Left lung (tissue), 14 donors: ENCODE measurements at places on chromosomes 3 and 15. TPM values are rescaled to one million over a fixed set of nuclear protein-coding genes. Genes with fewer than 3 reads are reported as not detected.

GTF2A2 gene
- 104 TPM for total RNA-seq

- DNase-seq = no peak
Observed at GRCh38 chr3:6250167-6250566, 610.7 kb upstream of the GRM7 start.

SLC12A8 gene
- 17.1 TPM for total RNA-seq

- DNase-seq = no peak
Observed at GRCh38 chr3:77372634-77373346, 332.9 kb downstream of the ROBO2 start.

PPP2R3A gene
- 8.1 TPM for total RNA-seq
